GM23248 (cell line): ENCODE measurements at places on chromosomes 16 and 17.

DNA sequence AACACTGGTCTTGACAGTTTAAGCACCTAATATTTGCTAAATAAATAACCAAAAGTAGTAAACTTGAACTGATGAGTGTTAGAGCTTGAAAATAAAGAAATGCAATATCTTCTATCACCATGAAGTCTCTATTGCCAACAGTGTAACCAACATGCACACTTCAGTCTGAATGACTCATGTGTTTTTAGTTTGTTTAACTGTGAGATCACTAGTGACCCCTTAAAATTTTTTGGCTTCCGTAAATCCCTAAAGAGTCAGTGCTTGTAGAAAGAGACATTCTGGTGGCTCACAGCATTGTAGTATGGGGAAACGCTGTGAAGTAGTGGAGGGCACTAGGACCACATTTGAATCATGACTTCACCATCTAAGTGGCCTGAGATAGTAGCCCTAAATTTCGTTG, 341.1 kb downstream of the PMP22 start:
- H3K27ac ChIP-seq: no peak overlapping the region
- no peaks in the 10 kb centered on the region for H3K36me3 ChIP-seq
- H3K4me1 ChIP-seq: no peaks in the 10 kb centered on the region
- no peaks in the 10 kb centered on the region for H3K27me3 ChIP-seq
- peak; percentile 41 for DNase-seq
- H3K4me3 ChIP-seq: no peak overlapping the region

- H3K27ac ChIP-seq: no peak overlapping the region
- no peaks in the 10 kb centered on the region for H3K36me3 ChIP-seq
- 0 out of 2 replicates have a peak, but pooled peaks cover 6% of the 10 kb centered on the region for H3K4me1 ChIP-seq
- no peaks in the 10 kb centered on the region; the same call in 1 of the 2 replicates for H3K27me3 ChIP-seq
- peak; percentile 29 for DNase-seq
These were observed 9.5 kb upstream of the RHBDL3 start for GRCh38 chr17:32256012-32256700.

DNA sequence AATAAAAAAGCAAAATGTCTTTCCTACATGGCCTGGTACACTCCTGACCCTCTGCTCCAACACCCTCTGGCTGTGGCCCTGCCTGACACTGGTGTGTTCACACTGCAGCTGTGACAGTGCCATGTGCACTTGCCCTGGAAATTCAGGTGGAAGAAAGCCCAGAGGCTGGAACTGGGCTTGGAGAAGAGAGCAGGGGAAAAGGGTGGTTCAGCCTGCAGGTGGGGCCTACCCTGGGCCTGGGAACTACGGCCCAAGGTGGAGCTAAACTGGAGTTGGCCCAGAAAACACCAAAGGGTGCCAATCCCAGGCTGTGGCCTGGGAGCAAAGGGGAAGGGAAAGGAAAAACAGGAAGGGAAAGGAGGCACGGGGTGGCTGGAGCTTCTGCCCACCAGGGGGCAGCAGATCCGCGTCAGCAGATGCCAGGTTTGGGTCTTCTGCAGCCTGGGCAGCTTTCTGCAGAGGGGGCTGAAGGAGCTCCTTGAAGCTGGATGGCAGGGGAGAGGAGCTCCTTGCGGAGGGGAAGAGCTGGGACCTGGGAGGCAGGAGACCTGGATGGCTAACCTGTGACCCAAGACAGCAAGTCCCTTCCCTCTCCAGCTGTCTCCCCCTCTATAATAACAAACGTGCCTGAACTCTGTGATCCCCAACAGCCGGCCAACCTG, 15.4 kb upstream of the CTCF start:
- H3K36me3 ChIP-seq: peaks cover 19% of the 10 kb centered on the region; the same call in 1 of the 2 replicates
- DNase-seq: peak; percentile 71
- H3K27me3 ChIP-seq: no peaks in the 10 kb centered on the region
- no peak overlapping the region for H3K4me3 ChIP-seq
- no peaks in the 10 kb centered on the region for H3K4me1 ChIP-seq

DNA sequence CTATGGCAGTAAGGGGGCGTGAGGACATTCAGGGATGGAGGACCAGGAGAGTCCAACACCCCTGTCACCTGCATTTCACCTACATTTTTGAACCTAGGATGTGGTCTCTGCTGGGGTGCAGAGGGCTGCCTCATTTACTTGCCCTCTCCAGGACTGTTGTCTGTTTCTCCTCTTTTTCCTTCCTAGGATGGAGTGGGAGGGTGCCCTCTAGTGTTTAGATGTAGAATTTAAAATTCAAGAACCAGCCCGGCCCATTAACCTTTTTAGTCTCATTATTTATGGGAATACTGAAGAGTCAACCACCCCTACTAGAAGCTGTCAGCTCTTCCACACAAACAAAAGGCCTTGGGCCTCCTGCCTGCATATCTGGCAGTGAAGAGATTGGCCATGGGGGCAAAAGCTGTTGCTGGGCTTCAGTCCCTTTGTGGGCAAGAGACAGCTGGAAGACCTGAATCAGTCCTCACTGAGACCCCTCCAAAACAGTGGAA, 2.5 kb upstream of the STARD3 start:
- no peaks in the 10 kb centered on the region for H3K36me3 ChIP-seq
- H3K4me1 ChIP-seq: peaks cover 18% of the 10 kb centered on the region
- H3K27ac ChIP-seq: no peak overlapping the region
- no peak overlapping the region for H3K4me3 ChIP-seq
- DNase-seq: peak; percentile 76
- H3K27me3 ChIP-seq: peaks cover 9% of the 10 kb centered on the region; the same call in 1 of the 2 replicates

GRCh38 chr17:36731811-36732210, 130.4 kb downstream of the MRM1 start:
- no peak for DNase-seq
- no peak overlapping the region for H3K27ac ChIP-seq
- H3K4me1 ChIP-seq: no peaks in the 10 kb centered on the region
- H3K27me3 ChIP-seq: peaks cover 36% of the 10 kb centered on the region

DNA sequence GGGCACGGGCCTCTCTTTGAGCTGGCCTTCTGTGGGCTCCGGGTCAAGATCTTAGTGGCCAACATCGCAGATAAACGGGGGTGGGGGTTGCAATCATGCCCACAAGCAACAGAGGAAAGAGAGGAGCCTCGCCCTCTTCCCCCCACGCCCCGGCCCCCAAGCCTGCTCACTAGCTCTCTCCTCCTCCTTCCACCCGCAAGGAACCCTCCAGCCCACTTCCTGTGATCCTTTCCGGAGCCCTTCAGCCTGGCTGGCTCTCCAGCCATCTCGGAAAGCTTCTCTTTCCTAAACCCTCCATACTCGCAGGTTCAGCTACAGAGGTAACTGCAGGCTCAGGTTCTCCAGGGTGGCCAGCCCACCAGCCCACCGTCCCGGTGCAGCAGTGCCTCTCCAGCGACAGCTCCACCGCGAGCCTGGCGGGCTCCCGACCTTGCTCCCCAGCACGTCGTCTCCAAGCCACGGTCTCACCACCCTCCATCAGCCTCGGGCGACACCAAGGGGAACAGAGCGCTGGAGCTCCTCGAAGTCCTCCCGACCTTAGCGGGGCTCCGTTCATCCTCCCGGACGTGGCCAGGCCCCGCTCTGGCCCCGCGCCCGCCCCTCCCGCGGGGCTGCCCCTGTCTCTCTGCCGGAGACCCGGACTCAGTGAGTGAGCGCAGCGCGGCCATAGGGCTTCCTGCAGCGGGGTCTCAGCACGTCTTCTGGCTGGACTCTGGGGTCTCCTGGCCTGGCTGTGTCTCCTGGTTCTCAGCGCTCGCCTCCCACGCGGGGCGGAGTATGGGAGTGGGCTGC, 12.9 kb upstream of the ODF4 start:
- no peaks in the 10 kb centered on the region for H3K36me3 ChIP-seq
- no peak overlapping the region for H3K27ac ChIP-seq
- peak overlapping the region; percentile 71 for H3K4me3 ChIP-seq
- 0 out of 2 replicates have a peak, but pooled peaks cover 3% of the 10 kb centered on the region for H3K4me1 ChIP-seq
- no peaks in the 10 kb centered on the region for H3K27me3 ChIP-seq

- peak; percentile 80 for DNase-seq
- H3K27ac ChIP-seq: no peak within 1 kb of the TSS
- no peaks in the 10 kb centered on the region for H3K36me3 ChIP-seq
- peak within 1 kb of the TSS; percentile 77 for H3K4me3 ChIP-seq
These were observed at the start of gene MAP2K6 for GRCh38 chr17:69414408-69415274. MAP2K6 (plus strand) TSS chr17:69414697; CDS start chr17:69414985, 288 bp downstream.

GRCh38 chr16:77409311-77409710, 25.5 kb downstream of the ADAMTS18 start:
- H3K36me3 ChIP-seq: no peaks in the 10 kb centered on the region
- peaks cover 5% of the 10 kb centered on the region; the same call in 1 of the 2 replicates for H3K27me3 ChIP-seq
- H3K27ac ChIP-seq: no peak overlapping the region
- H3K4me1 ChIP-seq: no peaks in the 10 kb centered on the region

GRCh38 chr17:79039886-79040285, 15.9 kb downstream of the C1QTNF1 start:
- DNase-seq: no peak
- H3K27me3 ChIP-seq: no peaks in the 10 kb centered on the region
- H3K4me1 ChIP-seq: peaks cover 35% of the 10 kb centered on the region
- H3K27ac ChIP-seq: no peak overlapping the region

DNA sequence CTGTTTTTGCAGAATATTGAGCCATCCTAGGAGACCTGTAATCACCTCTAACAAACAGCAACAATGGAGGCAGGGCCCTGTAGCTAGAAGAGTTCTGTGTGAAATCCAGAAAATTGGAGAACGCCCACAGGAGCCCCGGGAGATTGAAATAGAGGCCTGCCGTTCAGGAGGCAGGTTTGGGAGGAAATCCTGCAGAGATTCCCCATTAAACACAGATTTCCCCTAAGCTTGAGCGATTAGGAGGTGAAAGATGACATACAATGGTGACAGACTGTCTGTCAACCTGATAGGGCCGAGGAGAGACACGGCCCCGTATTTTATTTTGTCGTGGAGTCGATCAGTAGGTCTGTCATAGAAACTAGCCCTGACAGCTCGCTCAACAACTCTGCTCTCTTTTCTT, 18.2 kb downstream of the CDK5RAP3 start:
- H3K4me1 ChIP-seq: 0 out of 2 replicates have a peak, but pooled peaks cover 5% of the 10 kb centered on the region
- DNase-seq: no peak
- no peak overlapping the region for H3K27ac ChIP-seq
- no peaks in the 10 kb centered on the region for H3K27me3 ChIP-seq
- no peak overlapping the region for H3K4me3 ChIP-seq
- no peaks in the 10 kb centered on the region for H3K36me3 ChIP-seq

DNA sequence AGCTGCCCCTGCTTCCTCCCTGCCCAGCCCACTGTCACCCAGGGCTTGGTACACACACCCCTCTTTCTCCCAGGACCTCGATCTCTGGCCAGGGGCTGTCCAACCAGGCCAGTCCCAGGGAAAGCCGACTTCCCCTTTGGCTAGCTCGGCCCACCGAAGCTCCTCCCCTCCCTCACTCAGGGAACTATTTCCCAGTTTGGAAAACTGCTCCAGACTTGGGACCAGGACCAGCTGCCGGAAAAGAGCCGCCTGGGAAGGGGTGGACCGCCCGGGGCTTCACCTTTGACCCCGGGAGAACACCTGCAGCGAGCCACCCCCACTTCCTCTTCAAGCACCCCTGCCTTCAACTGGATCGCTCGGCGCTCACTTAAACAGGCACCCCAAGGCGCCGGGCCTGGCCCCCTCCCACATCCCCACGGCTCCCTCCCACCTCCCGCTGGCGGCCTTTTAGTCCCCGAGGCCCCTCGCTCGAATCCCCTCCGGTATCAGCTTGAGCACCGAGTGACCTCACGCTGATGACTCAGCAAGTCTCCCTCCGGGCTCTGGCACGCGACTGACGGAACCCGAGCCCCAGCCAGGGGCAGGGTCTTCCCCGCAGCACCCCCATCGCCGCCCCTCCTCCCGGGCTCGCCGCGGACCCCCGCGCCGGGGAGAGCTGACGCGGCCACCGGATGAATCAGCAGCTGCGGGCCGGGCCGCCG, 934 bp downstream of the MAFG start:
- DNase-seq: peak; percentile 88
- peak overlapping the region; percentile 87 for H3K4me3 ChIP-seq
- peak overlapping the region; percentile 93 for H3K27ac ChIP-seq
- H3K27me3 ChIP-seq: no peaks in the 10 kb centered on the region
- H3K4me1 ChIP-seq: peaks cover 16% of the 10 kb centered on the region; the same call in 1 of the 2 replicates

DNA sequence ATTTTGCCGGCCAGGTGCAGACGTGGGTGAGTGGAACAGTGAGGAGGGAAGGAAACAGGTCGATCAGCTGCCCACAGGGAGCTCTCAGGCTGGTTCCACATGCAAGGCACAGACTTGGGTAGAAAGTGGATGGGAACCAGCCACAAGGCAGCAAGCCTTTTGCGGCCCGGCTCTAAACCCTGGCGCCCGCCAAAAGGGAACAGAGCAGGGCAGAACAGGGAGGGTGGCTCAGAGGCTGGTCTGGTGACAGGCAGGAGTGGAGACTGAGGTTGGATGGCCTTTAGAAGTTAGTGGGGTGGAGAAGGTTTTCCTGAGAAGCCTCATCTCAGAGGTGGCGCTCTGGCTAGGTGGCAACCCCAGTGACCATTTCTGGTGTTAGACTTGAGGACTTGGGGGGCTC, 10.4 kb downstream of the LLGL2 start:
- no peaks in the 10 kb centered on the region for H3K36me3 ChIP-seq
- no peak overlapping the region for H3K4me3 ChIP-seq
- no peak overlapping the region for H3K27ac ChIP-seq
- H3K27me3 ChIP-seq: no peaks in the 10 kb centered on the region; the same call in 1 of the 2 replicates

GRCh38 chr17:74555427-74555940, 9.6 kb upstream of the CD300C start:
- no peak overlapping the region for H3K4me3 ChIP-seq
- peaks cover 20% of the 10 kb centered on the region for H3K27me3 ChIP-seq
- no peaks in the 10 kb centered on the region for H3K4me1 ChIP-seq
- H3K27ac ChIP-seq: no peak overlapping the region
- H3K36me3 ChIP-seq: no peaks in the 10 kb centered on the region

- no peak overlapping the region for H3K27ac ChIP-seq
- peak; percentile 72 for DNase-seq
- no peaks in the 10 kb centered on the region; the same call in 1 of the 2 replicates for H3K36me3 ChIP-seq
- H3K27me3 ChIP-seq: no peaks in the 10 kb centered on the region
- H3K4me3 ChIP-seq: no peak overlapping the region
- H3K4me1 ChIP-seq: peaks cover 4% of the 10 kb centered on the region; the same call in 1 of the 2 replicates
These were observed 3.1 kb upstream of the SETD6 start for GRCh38 chr16:58511933-58512815.

- H3K4me1 ChIP-seq: no peaks in the 10 kb centered on the region
- no peak overlapping the region for H3K27ac ChIP-seq
- H3K27me3 ChIP-seq: no peaks in the 10 kb centered on the region
- no peaks in the 10 kb centered on the region for H3K36me3 ChIP-seq
- no peak overlapping the region for H3K4me3 ChIP-seq
- DNase-seq: no peak
These were observed 389.6 kb downstream of the WWOX start for GRCh38 chr16:78489072-78489471.

DNA sequence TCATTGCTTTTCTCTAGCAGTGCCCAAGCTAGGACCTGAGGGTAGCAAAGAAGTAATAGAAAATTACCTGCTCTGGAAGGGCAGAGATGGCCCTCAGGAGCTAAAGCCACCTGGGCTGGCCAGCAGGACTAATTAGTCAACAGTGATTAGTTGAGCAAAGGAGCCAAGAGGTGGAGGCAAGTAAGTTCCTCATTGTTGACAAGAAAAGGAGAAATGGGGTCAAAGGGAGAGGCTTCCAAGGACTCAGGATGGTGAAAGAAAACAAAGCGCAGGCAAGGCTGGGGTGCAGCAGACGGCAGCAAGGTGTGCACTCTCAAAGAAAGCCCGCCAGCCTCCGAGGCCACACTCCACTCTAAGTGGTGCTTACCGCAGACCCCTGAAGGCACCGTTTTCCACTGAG, 44.6 kb downstream of the CMTM4 start:
- no peak for DNase-seq
- peaks cover 12% of the 10 kb centered on the region for H3K4me1 ChIP-seq
- H3K27ac ChIP-seq: no peak overlapping the region
- H3K4me3 ChIP-seq: no peak overlapping the region

- H3K4me3 ChIP-seq: no peak overlapping the region
- peak overlapping the region; percentile 23; the same call in 1 of the 2 replicates for H3K27ac ChIP-seq
- no peaks in the 10 kb centered on the region for H3K27me3 ChIP-seq
- H3K4me1 ChIP-seq: 0 out of 2 replicates have a peak, but pooled peaks cover 10% of the 10 kb centered on the region
These were observed 22.5 kb downstream of the PRKAR1A start for GRCh38 chr17:68534695-68535088.
